Activated effector memory CD4-positive, alpha-beta T cell treated with Interleukin-2 at 50 U/mL for 16 hours (primary cell): ENCODE measurements at places on chromosomes 5 and 9.

DNA sequence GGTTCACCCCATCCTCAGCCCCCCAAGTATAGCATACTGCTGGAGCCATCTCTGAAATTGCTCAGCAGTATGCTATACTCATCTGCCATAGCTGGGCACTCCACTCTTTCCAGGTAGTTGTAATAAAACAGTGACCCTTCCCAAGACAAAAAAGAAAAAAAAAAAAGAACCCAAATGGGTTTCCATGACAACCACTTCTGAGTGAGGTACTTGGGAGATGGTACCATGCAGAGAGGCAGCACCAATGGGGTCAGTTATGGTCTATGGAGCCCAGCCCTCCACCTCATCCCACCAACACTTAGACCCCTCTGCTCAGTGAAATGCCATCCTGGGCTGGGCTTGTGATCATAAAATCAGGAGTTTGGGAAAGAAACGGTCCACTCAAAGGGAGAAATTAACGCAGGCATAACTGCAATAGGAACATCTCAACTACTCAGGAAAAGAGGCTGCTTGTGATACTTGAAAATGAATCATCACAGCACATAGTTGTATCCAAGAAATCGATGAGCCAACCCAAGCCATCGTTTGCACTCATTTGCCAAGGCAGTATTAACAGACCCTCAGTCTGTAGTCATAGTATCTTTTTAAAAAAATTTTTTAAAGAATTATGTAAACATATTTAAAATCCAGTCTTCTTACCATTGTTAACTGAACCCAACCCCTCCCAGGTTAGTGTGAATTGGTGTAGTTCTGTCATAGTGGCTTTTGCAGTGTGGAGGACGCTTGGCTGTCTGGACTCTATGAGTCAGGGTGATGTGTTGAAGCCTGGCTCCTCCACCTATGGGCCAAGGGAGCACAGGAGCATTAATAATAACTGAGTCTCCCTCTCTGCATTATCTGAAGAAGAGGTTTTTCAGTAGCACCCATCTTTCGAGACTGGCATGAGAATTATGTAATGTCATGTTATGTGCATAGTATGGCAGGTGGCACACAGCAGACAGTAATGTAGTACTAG is 402.7 kb downstream of the SPOCK1 start:
- no peak for DNase-seq

DNA sequence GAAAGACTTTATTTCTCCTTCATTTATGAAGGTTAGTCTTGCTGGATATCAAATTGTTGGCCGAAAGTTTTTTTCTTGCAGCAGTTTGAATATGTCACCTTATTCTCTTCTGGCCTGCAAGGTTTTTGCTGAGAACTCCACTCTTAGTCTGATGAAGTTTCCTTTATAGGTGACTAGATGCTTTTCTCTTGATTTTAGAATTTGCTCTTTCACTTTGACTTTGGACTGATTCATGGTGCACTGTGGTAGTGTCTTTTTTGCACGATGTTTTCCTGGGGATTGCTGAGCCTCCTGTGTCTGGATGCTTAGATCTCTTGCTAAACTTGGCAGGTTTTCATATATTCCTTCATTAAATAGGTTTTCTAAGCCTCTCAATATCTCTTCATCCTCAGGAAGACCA is 12.4 kb downstream of the AHRR start:
- no peak for DNase-seq

- no peak for DNase-seq
Measured at GRCh38 chr5:103466495-103466894, 96.1 kb downstream of the NUDT12 start.

- DNase-seq: no peak
Measured at GRCh38 chr5:124789104-124789605, 42.7 kb upstream of the ZNF608 start.

GRCh38 chr5:165209101-165209727 is 1703.8 kb downstream of the MAT2B start:
- no peak for DNase-seq

GRCh38 chr9:30718483-30718882 is 1666.0 kb upstream of the ACO1 start:
- DNase-seq: no peak

DNA sequence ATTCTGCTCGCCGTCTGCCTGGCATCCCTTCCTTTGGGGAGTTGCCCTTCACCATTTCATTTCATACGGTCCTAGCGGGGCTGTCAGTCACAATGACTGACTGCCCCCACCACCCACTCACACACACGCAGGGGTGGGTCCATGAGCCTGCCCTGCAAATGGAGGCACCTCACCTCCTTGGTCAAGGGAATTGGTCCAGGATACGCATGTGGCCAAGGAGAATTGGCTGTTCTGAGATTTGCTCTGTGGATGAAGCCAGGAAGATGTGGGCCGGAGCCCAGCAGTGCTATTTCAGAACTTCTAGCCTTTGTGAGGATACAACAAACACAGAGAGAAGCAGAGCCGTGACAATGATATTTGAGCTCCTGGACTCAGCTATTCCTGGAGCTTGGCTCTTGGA is 17.0 kb downstream of the C1QTNF2 start:
- DNase-seq: no peak

DNA sequence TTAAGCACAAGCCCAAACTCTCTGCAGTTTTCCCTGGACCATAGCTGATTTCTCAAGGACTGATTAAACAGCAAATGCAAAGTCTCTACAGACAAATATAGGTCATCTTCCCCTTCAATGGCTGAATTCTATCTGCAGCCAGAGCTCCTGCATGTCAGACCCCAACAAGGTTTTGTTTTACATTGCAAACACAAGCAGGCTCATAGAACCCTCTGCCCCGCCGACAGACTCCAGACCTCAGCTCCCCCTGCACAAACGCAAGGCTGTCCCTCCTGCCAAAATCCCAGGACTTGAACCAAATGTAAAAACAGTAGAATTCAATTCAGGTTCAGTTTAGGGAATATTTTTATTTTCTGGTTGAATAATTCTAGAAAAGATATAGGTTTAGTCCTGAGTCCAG is 526.7 kb upstream of the TRPC7 start:
- no peak for DNase-seq

DNA sequence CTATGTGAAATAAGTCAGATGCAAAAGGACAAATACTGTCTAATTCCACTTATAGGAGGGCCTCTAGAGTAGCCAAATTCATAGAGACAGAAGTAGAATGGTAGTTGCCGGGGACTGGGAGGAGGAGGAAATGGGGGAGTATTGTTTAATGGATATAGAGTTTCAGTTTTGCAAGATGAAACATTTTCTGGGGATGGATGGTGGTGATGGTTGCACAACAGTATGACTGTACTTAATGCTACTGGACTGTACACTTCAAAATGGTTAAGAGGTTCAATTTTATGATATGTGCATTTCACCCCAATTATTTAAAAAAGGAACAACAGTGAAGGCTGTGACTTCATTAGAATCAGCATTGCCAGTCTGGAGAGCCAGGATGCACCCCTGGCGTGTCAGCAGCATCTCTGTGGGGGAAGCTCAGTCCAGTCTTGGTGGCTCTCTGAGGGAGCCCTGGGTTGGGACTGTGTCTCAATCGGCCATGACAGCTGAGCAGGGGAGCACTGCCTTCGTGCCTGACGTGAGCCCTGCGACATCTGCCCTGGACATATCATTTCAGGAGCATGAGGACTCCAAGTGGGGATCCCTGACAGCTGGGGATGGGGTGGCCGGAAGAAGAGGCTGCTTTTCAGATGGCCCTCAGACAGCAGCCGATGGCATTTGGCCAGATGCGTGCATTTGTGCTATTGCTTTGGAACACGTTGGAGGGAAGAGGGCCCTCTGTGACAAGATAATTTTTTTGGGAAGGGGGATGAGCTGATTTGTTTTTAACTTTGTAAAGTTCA is 130.8 kb upstream of the STC2 start:
- no peak for DNase-seq

- DNase-seq: no peak
Measured at GRCh38 chr5:9617739-9618504, 12.2 kb downstream of the TAS2R1 start.

DNA sequence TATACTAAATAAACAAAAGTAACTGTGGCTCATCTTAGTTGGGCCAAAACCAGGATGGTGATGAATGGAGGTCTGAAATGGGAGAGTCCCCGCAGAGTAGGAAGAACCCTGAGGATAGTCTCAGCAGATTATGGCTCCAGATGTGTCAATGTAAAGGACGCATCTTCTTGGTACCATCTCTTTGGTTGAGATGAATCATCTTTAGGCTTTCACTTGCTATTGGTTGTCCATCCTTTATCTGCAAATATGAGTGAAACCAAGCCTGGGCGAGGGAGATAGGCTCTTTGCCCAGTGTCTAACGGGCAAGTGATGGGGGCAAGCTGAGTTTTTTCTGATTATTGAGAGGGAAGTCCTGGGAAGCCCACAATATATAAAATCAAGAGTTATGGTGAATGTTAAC is 19.4 kb upstream of the LCP2 start:
- DNase-seq: no peak

- DNase-seq: no peak
Measured at GRCh38 chr5:180975338-180975737, 13.3 kb upstream of the BTNL3 start.

GRCh38 chr5:72436796-72437471 is 70.3 kb downstream of the ZNF366 start:
- no peak for DNase-seq

GRCh38 chr5:113357696-113358476 is 76.9 kb downstream of the TSSK1B start:
- DNase-seq: no peak

DNA sequence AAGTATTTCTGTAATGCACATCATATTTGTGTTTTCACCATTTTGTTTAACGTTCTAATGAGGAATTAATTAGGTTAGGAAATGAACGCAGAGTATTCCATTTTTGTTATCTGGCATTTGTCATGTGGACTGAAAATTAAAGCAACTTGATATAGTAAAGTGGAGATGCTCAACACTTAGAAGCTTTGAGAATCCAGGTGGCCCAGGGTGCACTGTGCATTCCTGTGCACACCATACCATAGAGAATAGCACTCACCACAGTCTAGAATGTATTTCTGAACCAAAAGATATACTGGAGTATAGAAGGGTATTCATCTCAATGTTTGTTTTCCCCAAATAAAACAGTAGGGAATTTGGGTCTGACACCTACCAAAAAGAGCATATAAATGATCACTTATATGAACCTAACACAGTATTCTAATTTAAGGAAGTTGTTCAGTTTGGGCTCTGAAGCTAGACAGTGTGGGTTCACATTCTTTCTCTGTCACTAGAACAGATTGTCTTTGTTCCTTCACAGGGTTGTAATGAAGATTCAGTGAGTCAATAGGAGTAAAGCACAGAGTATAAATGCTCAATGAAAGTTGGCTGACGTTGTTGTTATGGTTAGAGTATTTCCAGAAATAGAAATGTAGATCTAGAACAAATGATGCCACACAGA is 125.6 kb upstream of the DMRT1 start:
- no peak for DNase-seq

- no peak for DNase-seq
Measured at GRCh38 chr5:31537851-31538250, 5.8 kb downstream of the C5orf22 start.

DNA sequence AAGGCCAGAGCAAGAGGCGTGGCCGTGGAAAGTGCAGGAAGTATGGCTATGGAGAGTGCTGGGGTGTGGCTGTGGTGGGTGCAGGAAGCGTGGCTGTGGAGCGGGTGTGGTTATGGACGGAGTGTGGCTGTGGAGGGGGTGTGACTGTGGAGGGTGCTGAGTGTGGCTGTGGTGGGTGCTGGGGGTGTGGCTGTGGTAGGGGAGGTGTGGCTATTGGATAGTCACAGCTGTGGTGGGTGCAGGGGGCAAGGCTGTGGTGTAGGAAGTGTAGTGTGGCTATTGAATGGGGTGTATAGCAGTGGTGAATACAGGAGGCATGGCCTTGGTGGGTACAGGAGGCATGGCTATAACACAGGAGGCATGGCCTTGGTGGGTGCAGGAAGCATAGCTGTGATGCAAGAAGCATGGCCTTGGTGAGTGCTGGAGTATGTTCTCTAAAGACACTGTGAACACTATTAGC is 40.8 kb upstream of the SPATA31C2 start:
- peak; percentile 3 for DNase-seq

DNA sequence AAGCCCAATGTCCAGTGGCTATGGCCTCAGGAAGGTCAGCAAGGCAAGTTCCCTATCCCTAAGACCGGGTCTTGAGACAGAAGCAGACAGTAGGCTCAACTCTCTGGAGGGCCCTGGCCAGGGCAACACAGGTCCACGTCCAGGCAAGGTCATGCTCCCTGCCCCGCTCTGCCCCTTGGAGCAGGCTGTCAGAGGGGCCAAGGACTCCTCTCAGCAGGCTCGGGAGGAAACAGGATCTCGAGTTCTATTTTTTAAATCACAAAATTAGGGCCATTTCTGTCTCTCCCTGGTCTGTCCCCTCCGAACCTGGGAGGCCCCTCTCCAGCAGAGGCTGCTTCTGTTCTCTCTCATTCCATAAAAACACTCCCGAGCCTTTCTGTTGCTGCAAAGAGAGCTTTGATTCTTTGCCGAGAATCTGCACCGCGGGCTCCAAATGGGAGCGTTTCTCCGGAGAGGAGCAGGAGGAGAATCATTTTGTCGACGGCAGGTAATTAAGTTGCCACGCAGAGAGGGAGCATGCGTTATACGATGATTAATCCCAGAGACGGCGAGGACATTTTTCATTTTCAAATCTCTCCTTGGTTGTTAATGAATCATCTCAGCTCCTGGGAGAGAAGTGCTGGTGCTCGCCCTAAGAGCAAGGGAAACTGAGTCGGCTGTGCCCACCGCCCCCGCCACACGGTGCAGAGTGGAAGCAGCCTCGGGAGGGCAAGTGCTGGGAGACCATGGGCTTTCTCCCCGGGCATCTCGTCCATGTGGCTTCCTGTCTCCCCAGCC is 24.5 kb upstream of the FCN1 start:
- DNase-seq: no peak

- DNase-seq: no peak
Measured at GRCh38 chr9:81825846-81826516, 102.2 kb upstream of the SPATA31D4 start.

DNA sequence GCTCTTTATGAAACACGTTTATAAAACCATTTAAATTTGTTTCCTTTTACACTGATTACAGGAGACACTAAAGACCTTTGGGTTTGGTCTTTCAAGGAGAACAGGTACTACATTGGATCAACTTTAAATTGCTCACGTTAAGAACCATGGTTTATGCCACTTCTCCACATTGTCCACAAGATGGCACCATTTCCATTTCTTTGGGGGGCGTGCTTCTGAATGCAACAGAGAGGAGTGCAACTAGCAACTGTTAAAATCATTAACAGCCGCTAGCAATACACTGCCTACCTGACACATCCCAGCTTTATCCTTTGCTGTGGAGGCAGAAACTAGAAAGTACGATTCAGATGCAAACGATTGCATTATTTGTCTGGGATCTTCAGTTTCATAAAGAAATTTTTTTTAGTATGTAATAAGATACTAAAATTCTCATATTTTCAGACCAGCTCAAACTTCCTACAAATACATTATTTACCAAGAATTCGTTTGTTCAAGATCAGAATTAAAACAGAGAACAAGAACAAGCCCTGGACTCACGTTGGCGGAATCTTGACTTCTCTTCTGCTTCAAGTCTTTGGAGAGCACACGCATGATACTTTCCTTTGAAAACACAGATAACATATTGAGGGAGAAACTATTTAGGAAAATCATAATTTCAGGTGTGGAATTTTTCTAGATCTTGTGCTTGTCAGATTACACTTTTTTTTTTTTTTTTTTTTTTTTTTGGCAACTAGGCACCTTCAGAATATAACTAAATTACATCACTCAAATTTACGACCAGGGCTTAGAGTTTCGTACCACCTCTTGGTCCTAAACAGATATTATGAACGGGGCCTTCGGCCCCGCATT is 702 bp downstream of the CDC20B start:
- peak; percentile 31 for DNase-seq

GRCh38 chr5:35466746-35467145 is 150.9 kb upstream of the SPEF2 start:
- no peak for DNase-seq

GRCh38 chr5:56264417-56265025 is 31.4 kb upstream of the ANKRD55 start:
- DNase-seq: no peak
